HepG2 (cell line): ENCODE measurements at places on chromosomes 11 and 22. TPM values are rescaled to one million over a fixed set of nuclear protein-coding genes. Genes with fewer than 3 reads are reported as not detected.

The C22orf42 gene
- not detected in 2 replicates for polyA plus RNA-seq

The LTO1 gene
- 11.8 and 13.8 TPM in 2 replicates for polyA plus RNA-seq

- H3K27me3 ChIP-seq, result no peaks in the 10 kb centered on the region
- H3K27ac ChIP-seq, result no peak overlapping the region
- H3K4me1 ChIP-seq, result peaks cover 23% of the 10 kb centered on the region
Observed at GRCh38 chr11:113249491-113249763, 65.0 kb upstream of the TTC12 start.

DNA sequence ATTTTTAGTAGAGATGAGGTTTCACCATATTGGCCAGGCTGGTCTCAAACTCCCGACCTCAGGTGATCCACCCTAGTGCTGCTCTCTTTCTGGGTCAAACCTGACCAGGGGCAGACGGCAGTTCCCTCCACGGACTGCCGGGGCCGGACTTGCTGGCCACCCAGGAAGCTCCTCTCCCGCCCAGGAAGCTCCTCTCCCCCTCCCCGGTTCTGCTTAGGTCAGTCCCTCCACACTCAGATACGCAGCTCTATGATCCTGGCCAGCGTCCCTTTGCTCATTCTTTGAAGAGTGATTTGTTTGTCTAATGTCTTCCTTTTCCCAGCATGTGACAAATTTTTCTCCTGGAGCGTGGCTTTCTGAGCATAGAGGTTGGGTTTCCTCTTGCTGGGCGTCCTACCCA lies 125.3 kb upstream of the B3GAT1 start:
- DNase-seq, result no peak
- H3K4me1 ChIP-seq, result no peaks in the 10 kb centered on the region
- H3K4me3 ChIP-seq, result no peak overlapping the region

- H3K36me3 ChIP-seq, result no peaks in the 10 kb centered on the region
- no peak for DNase-seq
- peaks cover 8% of the 10 kb centered on the region; the same call in 1 of the 3 replicates for H3K27me3 ChIP-seq
- no peak overlapping the region for H3K27ac ChIP-seq
Observed at GRCh38 chr22:18033204-18033998, 9.0 kb upstream of the MICAL3 start.

DNA sequence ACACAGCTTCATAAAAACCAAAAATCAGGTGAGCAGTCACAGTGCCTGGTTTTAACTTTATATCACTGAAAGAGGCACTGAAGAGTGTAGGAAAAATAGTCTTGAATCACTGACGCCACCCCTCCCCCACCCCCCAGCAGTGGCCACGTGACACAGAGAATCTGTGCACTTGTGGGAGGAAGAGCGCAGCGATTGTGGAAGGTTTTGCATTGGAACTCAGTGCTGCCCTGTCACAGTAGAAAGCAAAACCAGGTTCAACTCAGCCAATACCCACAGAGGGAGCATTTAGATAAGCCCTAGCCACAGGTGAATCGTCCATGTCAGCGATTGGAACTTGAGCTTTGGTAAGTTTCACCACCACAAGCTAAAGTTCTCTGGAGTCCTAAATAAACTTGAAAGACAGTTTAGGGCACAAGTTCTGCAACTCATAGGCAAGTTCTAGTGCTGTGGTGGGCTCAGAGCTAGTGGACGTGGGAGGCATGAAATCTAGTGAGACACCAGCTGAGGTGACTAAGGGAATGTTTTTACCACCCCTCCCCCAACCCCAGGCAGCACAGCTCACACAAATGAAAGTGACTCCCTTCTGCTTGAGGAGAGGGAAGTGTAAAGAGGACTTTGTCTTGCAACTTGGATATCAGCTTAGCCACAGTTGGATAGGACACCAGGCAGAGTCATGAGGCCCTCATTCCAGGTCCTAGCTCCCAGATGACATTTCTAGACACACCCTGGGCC lies 13.3 kb downstream of the OR52B2 start:
- no peaks in the 10 kb centered on the region for H3K36me3 ChIP-seq
- no peak overlapping the region for H3K27ac ChIP-seq
- H3K27me3 ChIP-seq, result no peaks in the 10 kb centered on the region
- H3K4me1 ChIP-seq, result peaks cover 18% of the 10 kb centered on the region

DNA sequence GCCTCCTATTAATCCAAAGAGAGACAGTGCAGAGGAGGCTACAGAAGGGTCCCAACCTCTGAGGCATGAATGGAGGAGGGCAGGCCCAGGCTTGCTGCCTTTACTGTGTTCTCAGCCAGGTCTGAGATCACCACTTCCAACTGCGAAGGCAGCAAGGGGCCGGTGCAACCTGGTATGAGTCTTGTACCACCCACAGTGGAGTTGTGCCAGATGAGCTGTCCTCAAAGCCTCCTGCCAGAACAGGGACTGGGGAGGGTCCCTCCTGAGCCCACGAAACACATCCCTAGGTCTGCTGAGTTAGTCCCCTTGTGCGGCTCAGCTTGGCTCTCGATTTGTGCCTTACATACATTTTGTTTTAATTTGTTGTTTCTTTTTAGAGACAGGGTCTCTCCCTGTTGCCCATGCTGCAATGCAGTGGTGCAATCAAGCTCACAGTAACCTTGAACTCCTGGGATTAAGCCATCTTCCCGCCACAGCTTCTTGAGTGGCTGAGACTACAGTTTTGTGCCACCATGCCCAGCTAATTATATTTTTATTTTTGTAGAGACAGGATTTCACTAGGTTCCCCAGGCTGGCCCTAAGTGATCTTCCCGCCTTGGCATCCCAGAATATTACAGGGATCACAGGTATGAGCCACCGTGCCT lies 9.3 kb downstream of the MIF start:
- H3K4me1 ChIP-seq, result peaks cover 21% of the 10 kb centered on the region
- H3K4me3 ChIP-seq, result no peak overlapping the region
- no peak overlapping the region for H3K27ac ChIP-seq
- H3K27me3 ChIP-seq, result no peaks in the 10 kb centered on the region
- H3K36me3 ChIP-seq, result no peaks in the 10 kb centered on the region

DNA sequence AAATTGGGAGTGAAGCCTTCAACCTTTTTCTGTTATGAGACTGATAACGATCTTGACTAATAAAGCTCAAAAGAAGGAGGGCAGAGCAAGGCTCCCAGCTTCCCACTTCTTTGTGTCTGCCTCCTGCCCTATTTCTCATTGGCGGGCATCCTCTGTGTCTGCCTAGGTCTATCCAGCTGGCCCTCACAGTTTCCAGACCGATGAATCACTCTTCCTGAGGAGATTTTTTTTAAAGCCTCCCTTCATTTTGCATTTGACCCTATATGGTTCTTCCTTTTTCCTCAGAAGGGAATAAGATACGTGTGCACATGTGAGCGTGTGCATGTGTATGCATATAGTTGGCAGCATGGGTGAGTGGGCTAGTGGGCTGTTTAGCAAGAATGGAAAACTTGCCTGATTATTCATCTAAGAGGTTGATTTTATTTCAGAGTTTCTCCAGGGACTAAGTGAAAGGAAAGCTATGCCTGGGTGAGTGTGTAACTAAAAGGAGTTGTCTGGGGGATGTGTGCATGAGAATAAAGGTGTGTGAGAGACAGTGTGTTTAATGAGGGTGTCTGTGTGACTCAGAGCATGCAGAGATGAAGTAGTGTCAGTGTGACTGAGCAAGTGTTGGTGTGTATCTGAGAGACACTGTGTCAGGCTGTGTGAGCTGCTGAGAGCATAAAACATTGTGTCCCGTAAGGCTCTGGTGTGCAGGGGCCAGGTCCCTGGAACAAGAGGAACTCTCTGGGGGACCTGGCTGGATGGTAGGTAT lies 12.2 kb downstream of the PHLDB1 start:
- no peaks in the 10 kb centered on the region for H3K27me3 ChIP-seq
- no peaks in the 10 kb centered on the region; the same call in 2 of the 3 replicates for H3K36me3 ChIP-seq
- H3K4me3 ChIP-seq, result peak overlapping the region; percentile 87

DNA sequence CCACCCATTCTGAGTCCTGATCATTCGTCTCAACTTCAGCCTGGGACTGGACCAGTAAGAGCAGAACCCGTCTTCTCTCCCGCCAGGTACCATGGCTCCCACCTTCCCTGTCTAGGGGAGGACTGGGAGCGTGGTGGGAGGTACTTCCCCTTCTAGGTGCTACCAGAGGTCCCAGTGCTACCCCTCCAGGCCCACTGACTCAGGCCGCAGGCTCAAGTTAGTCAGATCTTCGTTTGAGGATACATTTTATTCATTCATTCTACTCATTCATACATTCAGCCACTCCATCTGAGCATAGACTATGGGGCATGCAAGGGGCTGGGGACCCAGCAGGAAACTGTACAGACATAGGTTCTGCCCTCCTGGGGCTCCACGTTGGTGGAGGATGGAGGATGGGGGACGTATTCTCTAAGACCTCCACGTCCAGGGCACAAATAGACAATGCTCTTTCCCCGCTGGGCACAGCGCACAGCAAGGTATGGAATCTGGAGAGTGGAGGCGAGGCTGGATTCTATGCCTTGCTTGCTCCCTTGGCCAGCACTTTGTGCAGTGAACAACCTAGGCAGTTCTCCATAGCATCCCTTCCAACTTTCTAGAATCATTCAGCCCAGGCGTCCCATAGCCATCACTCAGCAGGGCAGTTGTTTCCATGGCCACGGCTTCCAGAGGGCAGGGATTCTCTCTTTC lies 1.0 kb upstream of the RAB3IL1 start:
- no peak overlapping the region for H3K4me3 ChIP-seq
- no peak for DNase-seq
- peaks cover 51% of the 10 kb centered on the region for H3K4me1 ChIP-seq
- no peaks in the 10 kb centered on the region for H3K36me3 ChIP-seq
- H3K27me3 ChIP-seq, result peaks cover 39% of the 10 kb centered on the region
- H3K27ac ChIP-seq, result no peak overlapping the region
